ENCODE measurements at places on chromosomes 5 and 9.

DNA sequence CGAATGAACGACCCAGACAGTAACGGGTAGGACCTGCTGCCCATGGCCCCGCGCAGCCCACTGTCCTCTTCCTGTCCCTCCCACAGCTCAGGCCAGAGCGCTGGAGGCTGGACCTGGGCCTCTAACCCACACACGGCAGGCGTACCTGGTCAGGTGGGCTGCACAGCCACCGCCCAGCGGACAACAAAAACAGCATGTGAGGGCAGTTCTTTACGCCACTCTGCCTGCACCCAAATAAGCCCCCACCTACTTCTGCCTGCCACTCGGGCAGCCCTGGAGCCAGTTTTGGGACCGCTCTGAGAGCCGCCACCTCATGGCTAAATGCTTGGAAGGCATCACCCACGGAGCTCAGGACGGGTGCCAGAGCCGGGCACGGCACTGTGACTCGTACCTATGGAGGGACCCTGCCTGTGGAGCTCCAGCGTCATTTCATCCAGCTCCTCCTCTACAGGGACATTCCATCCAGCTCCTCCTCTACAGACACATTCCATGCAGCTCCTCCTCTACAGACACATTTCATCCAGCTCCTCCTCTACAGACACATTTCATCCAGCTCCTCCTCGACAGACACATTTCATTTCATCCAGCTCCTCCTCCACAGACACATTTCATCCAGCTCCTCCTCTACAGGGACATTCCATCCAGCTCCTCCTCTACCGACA, 18.9 kb downstream of the CLPTM1L start:
- H3K27me3 ChIP-seq = no peaks in the 10 kb centered on the region
- no peaks in the 10 kb centered on the region for H3K4me1 ChIP-seq
- no peak for DNase-seq
- H3K4me3 ChIP-seq = no peak overlapping the region

- H3K27me3 ChIP-seq = peaks cover 3% of the 10 kb centered on the region
- H3K27ac ChIP-seq = no peak overlapping the region
- no peaks in the 10 kb centered on the region for H3K4me1 ChIP-seq
- no peak for DNase-seq
Measured at GRCh38 chr5:14223372-14223771, 80.2 kb downstream of the TRIO start.

DNA sequence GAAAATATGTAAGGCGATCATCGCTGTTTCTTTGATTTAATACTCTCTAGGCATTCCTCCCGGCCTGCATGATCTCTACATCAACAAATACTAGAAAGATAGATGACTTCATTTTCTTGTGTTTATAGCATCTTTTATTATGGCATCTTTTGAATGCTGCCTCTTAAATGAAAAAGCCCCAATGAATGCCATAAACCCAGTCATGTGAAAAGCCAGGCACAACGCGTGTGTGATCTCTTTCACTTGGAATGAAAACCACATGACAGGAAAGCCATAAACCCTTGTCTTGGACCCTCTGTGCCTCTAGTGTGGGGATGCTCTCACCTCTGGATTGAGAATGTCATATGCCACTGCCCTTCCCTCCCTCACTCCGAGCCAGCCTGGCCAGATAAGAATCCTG, 476.2 kb downstream of the SEMA5A start:
- H3K36me3 ChIP-seq = no peaks in the 10 kb centered on the region
- H3K4me1 ChIP-seq = no peaks in the 10 kb centered on the region
- no peaks in the 10 kb centered on the region for H3K27me3 ChIP-seq
- H3K4me3 ChIP-seq = no peak overlapping the region
- no peak for DNase-seq

GRCh38 chr5:96881511-96882115, 5.3 kb downstream of the ERAP2 start:
- no peak overlapping the region for H3K4me3 ChIP-seq
- DNase-seq = no peak
- H3K4me1 ChIP-seq = peaks cover 94% of the 10 kb centered on the region
- H3K36me3 ChIP-seq = peaks cover 41% of the 10 kb centered on the region
- no peaks in the 10 kb centered on the region for H3K27me3 ChIP-seq
- peak overlapping the region; percentile 28 for H3K27ac ChIP-seq

GRCh38 chr5:110738503-110738811, 350 bp upstream of the SLC25A46 start:
- no peaks in the 10 kb centered on the region for H3K27me3 ChIP-seq
- H3K4me1 ChIP-seq = peaks cover 32% of the 10 kb centered on the region
- H3K36me3 ChIP-seq = no peaks in the 10 kb centered on the region
- peak overlapping the region; percentile 88 for H3K27ac ChIP-seq

- peak overlapping the region; percentile 85 for H3K27ac ChIP-seq
- peaks cover 38% of the 10 kb centered on the region for H3K4me1 ChIP-seq
- peak; percentile 89 for DNase-seq
- H3K36me3 ChIP-seq = no peaks in the 10 kb centered on the region
- no peaks in the 10 kb centered on the region for H3K27me3 ChIP-seq
Measured at GRCh38 chr5:43007911-43008362, 32.2 kb downstream of the ANXA2R start.

- H3K27ac ChIP-seq = no peak overlapping the region
- H3K4me3 ChIP-seq = no peak overlapping the region
- no peak for DNase-seq
- no peaks in the 10 kb centered on the region for H3K27me3 ChIP-seq
- peaks cover under 1% of the 10 kb centered on the region for H3K4me1 ChIP-seq
- H3K36me3 ChIP-seq = no peaks in the 10 kb centered on the region
Measured at GRCh38 chr5:149030392-149030791, 32.5 kb downstream of the SH3TC2 start.

DNA sequence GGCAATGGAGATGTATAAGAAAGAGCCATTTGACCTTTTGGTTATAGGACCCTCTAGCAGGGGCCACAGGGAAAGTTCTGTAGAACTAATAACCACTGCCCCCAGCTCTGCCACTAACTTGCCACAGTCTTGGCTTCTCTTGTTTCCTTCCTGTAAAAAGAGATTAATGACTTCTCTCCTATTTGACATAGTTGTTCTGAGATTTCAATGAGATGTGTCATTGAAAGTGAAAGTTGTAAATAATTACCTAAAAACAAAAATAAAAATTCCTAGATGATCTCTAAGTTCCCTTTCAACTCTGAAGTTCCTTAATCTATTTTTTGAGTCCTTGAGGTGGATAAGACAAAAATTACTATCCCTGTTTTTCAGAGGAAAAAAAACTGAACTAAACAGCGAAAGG, 1.4 kb upstream of the KIF12 start:
- peaks cover 5% of the 10 kb centered on the region for H3K4me1 ChIP-seq
- peaks cover 5% of the 10 kb centered on the region for H3K27me3 ChIP-seq
- no peak overlapping the region for H3K27ac ChIP-seq
- no peaks in the 10 kb centered on the region for H3K36me3 ChIP-seq

GRCh38 chr5:169142264-169142970, 158.5 kb downstream of the SLIT3 start:
- no peak overlapping the region for H3K4me3 ChIP-seq
- H3K27me3 ChIP-seq = no peaks in the 10 kb centered on the region
- H3K36me3 ChIP-seq = no peaks in the 10 kb centered on the region
- DNase-seq = no peak

DNA sequence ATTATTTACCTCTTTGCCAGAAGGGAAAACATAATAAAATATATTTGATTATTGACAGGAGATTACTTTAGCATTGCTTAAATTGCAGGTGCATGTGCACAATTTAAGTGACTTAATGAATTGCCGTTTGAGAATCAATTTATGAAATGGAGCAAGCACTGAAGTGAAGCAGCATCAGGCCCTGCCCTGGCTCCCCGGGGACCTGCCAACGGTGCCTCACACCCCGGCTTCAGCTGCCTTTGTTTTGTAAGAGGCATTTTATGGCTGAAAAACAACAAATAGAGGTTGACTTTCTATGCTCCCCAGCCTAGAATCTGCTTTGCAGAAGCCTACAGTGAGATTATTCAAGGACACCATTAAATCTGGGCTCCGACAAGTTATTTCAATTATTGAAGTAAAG, 359.1 kb upstream of the IRX4 start:
- H3K4me3 ChIP-seq = no peak overlapping the region
- H3K36me3 ChIP-seq = no peaks in the 10 kb centered on the region
- H3K27me3 ChIP-seq = no peaks in the 10 kb centered on the region
- no peak overlapping the region for H3K27ac ChIP-seq
- H3K4me1 ChIP-seq = no peaks in the 10 kb centered on the region
- DNase-seq = no peak

GRCh38 chr5:65327582-65327981, 154.1 kb downstream of the ADAMTS6 start:
- H3K4me1 ChIP-seq = no peaks in the 10 kb centered on the region
- H3K27me3 ChIP-seq = no peaks in the 10 kb centered on the region

DNA sequence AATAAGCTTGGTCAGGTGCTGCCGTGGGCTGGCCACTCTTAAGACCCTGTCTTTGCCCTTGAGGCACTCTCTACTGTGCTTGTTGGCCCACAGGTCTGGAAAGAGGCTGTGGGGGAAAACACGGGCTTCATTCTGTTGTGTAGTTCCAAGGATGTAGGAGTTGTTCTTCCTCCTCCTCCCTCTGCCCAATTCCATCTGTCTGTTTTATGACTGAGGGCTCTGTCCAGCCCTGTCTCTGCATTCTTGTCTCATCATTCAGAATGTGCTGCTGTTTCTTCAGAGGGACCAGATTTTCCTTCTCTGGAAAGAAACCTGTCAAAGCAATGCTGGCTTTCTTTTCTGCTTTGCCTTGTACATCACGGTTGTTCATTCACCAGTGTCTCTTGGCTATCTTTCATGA, 84.1 kb downstream of the MAP1B start:
- H3K27ac ChIP-seq = no peak overlapping the region
- DNase-seq = no peak
- H3K27me3 ChIP-seq = no peaks in the 10 kb centered on the region
- peaks cover 12% of the 10 kb centered on the region for H3K4me1 ChIP-seq
- H3K4me3 ChIP-seq = no peak overlapping the region

- no peak for DNase-seq
- H3K27ac ChIP-seq = no peak overlapping the region
- H3K27me3 ChIP-seq = no peaks in the 10 kb centered on the region
- H3K36me3 ChIP-seq = peaks cover 84% of the 10 kb centered on the region
- H3K4me3 ChIP-seq = no peak overlapping the region
Measured at GRCh38 chr5:141527426-141527825, 38.5 kb downstream of the PCDHGC5 start.

GRCh38 chr5:79973996-79974395, 17.1 kb downstream of the MTX3 start:
- no peaks in the 10 kb centered on the region for H3K27me3 ChIP-seq
- H3K27ac ChIP-seq = no peak overlapping the region
- no peak for DNase-seq
- no peaks in the 10 kb centered on the region for H3K4me1 ChIP-seq
- H3K4me3 ChIP-seq = no peak overlapping the region

- peaks cover 40% of the 10 kb centered on the region for H3K27me3 ChIP-seq
- H3K4me1 ChIP-seq = peaks cover 34% of the 10 kb centered on the region
- no peak overlapping the region for H3K27ac ChIP-seq
- no peaks in the 10 kb centered on the region for H3K36me3 ChIP-seq
Measured at GRCh38 chr5:55176176-55176818, 3.3 kb upstream of the CDC20B start.

GRCh38 chr5:9733486-9733885, 103.3 kb upstream of the TAS2R1 start:
- no peaks in the 10 kb centered on the region for H3K36me3 ChIP-seq
- no peak for DNase-seq
- H3K4me3 ChIP-seq = no peak overlapping the region
- no peaks in the 10 kb centered on the region for H3K4me1 ChIP-seq

DNA sequence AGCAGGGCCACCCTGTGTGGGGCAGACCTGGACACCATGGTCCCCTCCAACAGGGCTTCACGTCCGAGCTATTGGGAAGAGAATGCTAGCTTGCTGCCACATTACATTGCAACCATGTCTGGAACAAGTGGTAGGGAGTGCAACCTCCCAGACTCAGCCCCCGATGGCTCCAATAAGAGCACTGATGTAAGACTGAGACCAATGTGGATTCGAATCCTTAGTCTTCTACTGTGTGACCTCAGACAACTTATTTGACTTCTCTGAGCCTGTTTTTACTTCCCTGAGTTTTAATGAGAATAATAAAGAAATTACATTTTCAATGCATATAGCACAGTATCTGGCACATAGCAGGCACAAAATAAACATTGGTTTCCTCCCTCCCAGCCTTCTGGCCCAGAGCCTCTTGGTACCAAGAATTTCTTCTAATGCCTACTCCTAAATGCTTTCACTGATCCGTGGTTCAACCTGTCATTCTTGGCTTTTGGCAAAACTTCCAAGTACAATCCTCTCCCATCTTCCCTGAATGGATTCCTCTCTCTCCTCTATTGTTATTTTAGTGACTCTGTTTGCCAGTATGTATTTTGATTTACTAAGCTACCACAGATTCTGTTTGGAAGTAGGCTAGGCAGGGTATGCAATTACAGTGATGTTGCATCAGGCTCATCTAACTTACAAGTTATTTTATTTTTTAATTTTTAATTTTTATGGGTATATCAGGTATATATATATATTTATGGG, 34.6 kb upstream of the COL15A1 start:
- H3K36me3 ChIP-seq = no peaks in the 10 kb centered on the region
- H3K27me3 ChIP-seq = no peaks in the 10 kb centered on the region
- DNase-seq = no peak

GRCh38 chr5:124162767-124163532, 583.5 kb downstream of the ZNF608 start:
- no peaks in the 10 kb centered on the region for H3K27me3 ChIP-seq

- H3K27ac ChIP-seq = no peak overlapping the region
- H3K4me3 ChIP-seq = no peak overlapping the region
- no peak for DNase-seq
- no peaks in the 10 kb centered on the region for H3K36me3 ChIP-seq
- no peaks in the 10 kb centered on the region for H3K27me3 ChIP-seq
- no peaks in the 10 kb centered on the region for H3K4me1 ChIP-seq
Measured at GRCh38 chr5:95384485-95385213, 6.5 kb upstream of the FAM81B start.

- no peak overlapping the region for H3K27ac ChIP-seq
- H3K27me3 ChIP-seq = no peaks in the 10 kb centered on the region
- no peak for DNase-seq
Measured at GRCh38 chr5:79850316-79850822, 140.7 kb downstream of the MTX3 start.

DNA sequence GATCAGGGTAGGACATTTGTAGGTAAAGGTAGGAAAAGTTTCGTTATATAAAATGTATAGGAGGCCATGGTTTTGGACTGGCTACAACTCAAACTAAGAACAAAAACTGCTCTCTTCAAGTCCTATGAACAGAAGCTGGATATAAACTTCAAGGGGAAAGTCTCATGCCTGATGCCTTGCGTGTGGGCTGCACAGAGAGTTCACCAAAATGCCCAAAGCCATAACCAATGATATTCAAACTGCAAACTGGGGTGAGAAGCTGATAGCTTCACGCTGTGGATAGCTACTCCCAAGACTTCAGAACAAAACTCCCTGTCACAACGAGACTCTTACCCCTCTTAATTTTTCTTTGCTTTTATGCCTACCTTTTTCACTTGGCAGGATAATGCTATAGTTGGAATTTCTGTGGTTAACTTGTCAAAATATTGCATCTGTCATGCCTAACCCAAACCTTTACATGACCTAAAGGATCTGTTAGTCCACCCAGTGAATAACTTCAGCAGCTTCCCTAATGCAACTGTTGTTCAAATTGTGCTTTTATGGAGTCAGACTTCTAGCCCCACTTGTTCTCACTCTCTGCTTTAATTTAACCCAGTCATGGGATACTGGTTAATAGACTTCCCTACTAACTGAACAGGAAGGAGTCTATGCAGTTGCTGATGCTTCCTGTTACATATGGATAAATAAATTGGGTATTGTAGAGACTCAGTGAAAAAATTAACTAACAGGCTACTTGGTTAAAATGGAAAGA, 71.9 kb downstream of the SFXN1 start:
- H3K27me3 ChIP-seq = no peaks in the 10 kb centered on the region
- DNase-seq = no peak
- no peak overlapping the region for H3K4me3 ChIP-seq
- no peak overlapping the region for H3K27ac ChIP-seq

- H3K27ac ChIP-seq = no peak overlapping the region
- H3K4me1 ChIP-seq = no peaks in the 10 kb centered on the region
- no peaks in the 10 kb centered on the region for H3K36me3 ChIP-seq
Measured at GRCh38 chr9:124188331-124189110, 69.2 kb upstream of the NEK6 start.
